ENCODE measurements at places on chromosomes 7 and 10.
A peak's percentile ranks its signal among the peaks of the same experiment; 100 is the strongest.

DNA sequence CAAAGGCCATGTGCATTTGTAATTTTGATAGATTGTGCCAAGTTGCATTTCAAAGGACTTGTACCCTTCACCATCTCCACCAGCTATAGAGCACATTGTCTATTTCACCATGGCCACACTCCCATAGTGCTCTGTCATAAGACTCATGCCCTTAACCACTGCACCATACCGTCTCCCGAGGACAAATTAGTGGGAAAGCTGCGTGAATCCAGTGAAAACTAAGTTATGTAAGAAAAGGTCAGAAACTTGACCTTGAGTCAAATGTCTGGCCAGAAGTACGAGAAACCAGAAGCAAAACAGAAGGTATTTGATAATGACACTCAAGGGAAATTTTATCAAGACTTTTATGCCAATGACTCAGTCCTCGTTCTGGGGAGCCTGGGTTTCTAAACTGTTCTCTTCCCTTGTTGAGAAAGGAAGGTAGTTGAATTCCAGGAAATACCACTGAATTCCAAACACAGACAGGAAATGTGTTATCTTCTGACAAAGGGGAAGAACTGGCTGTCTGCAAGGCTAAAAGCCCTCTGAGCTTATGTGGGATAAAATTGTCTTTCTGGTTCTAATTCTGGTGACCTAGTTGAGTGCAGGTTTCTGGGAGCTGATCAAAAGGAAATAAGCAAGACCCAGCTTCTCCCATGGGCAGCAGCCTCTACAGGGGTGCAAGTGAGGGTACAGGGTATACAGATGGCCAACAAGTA, 49.7 kb downstream of the CDK1 start:
- DNase-seq = no peak

DNA sequence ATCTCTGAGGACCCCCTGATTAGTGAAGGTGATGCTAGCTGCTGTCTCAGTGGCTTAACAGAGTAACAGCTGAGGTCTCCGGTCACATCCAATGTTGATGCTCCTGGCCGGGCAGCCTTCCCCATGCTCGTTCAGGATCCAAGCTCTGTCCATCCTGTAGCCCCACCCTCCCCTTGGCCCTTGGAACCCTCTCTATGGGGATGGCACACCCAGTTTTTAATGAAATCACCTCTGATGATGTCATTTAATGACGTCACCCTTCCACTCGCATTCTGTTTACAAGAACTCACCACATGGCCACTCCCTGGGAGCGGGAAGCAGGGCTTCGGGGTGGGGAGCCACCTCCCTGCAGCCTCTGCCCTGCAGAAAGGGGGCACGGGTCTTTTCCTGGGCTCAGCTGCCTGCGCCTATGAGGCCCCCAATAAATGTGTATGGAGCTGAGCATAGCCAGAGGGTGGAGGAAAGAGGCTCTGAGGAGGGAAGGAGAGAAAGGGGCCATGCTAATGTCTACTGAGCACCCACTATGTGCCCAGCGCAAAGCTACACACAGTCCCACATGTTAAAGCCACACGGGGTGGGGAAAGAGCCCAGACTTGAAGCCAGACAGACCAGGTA, 95.5 kb downstream of the OAT start:
- no peak for DNase-seq

DNA sequence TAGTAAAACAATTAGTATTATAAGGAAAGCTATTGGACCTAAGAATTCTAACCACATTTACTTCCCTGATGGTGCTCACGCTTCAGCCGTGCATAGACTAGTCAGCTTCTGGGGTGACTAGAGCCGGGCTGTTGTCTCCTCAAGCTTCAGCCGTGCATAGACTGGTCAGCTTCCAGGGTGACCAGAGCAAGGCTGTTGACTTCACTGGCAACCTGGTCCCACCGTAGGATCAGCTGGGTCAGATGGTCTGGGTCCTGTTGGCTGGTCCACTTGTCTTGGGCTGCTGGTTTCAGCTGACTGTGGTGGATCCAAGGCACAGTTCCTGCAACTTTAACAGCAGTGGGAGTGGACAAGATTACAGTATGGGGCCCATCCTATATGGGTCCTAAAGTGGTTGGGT, 99.4 kb downstream of the TRIM24 start:
- DNase-seq = no peak

- DNase-seq = no peak
Measured at GRCh38 chr10:79073784-79074432, 5.1 kb downstream of the ZMIZ1 start.

DNA sequence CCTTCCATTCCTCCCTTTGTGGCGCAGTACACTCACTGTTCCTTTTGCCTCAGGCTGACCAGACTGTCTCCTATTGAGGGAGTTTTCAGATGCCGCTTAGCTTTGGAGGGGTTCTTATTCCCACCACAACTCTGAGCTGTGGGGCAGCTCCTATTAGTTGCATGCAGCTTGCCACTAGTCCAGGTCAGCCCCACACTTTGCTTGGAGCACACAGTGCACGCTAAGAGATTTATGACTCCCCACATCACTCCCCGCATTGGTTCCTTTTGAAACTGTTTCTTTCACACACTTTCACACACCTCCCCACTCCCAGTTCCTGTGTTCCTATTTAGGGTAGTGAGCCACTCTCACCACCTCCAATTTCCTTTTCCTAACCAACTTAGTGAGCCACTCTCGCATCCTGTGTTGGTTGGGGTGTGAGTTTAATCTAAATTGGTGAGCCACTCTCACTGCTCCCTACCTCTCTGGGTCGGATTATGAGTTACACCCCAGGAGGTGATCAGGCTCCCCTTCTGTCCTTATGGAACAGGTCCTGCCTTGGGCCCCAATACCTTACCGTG, 10.4 kb upstream of the ZNF485 start:
- no peak for DNase-seq

- no peak for DNase-seq
Measured at GRCh38 chr10:77631241-77631640, 6.4 kb downstream of the KCNMA1 start.

DNA sequence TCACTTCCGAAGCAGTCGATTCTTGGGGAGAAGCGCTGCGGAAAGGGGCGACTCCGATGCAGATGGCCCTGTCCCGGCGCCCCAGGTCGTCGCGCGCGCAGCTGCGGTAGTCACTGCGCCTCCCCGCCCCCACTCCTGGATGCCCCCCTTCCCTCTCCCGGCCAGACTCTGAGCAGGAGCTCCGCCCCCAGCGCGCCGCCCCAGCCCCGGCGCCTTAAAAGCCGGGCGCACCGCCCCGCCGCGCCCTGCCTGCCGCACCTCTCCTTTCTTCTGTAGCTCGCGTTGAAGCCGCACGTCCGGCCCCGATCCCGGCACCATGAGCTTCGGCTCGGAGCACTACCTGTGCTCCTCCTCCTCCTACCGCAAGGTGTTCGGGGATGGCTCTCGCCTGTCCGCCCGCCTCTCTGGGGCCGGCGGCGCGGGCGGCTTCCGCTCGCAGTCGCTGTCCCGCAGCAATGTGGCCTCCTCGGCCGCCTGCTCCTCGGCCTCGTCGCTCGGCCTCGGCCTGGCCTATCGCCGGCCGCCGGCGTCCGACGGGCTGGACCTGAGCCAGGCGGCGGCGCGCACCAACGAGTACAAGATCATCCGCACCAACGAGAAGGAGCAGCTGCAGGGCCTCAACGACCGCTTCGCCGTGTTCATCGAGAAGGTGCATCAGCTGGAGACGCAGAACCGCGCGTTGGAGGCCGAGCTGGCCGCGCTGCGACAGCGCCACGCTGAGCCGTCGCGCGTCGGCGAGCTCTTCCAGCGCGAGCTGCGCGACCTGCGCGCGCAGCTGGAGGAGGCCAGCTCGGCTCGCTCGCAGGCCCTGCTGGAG, at the start of gene INA:
Gene INA, plus strand, starts transcription at position 243 of the 817 bp plus-strand sequence. Its CDS starts 74 bp downstream, at position 317.
- DNase-seq = peak; percentile 1

GRCh38 chr10:48377751-48378530, 71.5 kb downstream of the MAPK8 start:
- no peak for DNase-seq

- DNase-seq = peak; percentile 36
Measured at GRCh38 chr10:79242620-79243152, 104.6 kb upstream of the PPIF start.

GRCh38 chr10:58754469-58755339, 242.0 kb downstream of the BICC1 start:
- DNase-seq = no peak

DNA sequence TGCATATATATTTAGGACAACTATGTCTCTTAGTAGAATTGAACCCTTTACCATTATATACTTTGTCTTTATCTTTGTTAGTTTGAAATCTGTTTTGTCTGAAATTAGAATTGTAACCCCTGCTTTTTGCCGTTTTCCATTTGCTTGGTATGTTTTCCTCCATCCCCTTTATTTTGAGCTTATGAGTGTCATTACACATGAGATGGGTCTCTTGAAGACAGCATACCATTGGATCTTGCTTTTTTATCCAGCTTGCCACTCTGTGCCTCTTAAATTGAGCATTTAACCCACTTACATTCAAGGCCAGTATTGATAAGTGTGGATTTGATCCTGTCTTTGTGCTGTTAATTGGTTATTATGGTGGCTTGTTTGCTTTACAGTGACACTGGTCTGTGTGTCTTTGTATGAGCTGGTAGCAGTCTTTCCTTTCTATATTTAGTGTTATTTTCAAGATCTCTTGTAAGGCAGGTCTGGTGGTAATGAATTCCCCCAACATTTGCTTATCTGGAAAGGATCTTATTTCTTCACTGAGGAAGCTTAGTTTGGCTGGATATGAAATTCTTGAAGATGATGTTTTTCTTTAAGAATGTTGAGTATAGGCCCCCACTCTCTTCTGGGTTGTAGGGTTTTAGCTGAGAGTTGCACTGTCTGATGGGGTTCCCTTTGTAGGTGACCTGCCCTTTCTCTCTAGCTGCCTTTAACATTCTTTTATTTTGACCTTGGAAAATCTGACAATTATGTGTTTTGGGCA, 149.5 kb downstream of the AHR start:
- no peak for DNase-seq

DNA sequence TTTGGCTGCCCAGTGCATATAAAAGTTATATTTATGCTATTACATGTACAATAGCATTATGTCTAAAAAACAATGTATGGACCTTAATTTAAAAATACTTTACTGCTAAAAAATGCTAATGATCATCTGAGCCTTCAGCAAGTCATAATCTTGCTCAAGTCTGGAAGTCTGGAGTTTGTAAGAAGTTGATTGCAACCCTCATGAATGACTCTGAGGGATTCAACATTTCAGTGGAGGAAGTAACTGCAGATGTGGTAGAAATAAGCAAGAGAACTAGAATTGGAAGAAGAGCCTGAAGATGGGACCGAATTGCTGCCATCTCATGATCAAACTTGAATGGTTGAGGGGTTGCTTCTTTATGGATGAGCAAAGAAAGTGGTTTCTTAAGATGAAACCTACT, 13.0 kb upstream of the ADAMTS14 start:
- no peak for DNase-seq

DNA sequence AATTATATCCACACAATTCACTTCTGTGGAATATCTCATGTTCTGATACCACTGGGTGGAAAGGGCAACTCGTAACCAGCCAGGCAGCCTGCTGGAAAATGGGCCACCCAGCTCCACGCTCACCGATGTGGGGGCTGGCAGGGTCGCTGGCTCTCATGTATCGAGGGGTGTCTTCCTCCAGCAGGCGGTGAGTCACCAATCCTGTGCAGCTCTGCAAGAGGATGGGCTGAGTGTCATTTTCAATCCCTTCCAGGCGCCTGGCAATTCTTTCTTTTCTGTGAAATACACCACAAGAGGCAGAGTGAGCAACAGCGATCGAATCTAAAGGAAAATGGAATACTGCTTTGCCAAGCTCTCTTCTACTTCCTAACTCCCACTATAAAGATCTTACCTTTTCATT, 80.1 kb downstream of the SVIL start:
- no peak for DNase-seq

- DNase-seq = no peak
Measured at GRCh38 chr10:58956926-58957325, 219.5 kb upstream of the PHYHIPL start.

DNA sequence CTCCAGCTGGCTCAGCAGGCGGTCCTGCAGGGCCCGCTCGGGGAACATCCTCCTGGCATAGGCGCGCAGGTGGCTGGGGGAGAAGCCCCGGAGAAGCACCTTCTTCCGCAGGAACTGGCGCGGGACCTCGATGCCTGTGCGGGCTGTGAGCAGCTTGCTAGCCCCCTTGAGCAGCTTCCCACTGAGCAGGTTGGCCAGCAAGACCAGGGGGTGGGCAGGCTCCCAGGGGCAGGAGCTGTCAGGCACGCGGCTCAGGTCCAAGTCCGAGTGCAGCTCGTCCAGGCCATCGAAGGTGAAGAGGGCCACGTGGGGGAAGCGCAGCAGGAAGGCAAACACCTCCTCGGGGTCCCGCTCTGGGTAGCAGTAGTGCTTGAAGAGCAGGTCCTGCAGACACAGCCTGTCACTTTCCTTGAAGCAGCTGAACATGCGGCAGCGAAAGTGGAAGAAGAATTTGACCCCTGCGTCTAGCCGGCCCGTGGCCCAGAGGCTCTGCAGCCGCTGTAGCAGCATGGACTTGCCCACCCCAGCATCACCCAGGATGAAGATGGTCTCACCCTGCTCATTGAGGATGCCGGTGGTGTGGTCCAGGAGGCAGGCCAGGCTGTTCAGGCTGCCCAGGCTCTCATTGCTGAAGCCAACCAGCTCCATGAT, 26.2 kb downstream of the NOD1 start:
- DNase-seq = no peak

GRCh38 chr7:151304856-151305255, 36.8 kb upstream of the NUB1 start:
- no peak for DNase-seq

GRCh38 chr7:23450518-23450917, 19.8 kb downstream of the IGF2BP3 start:
- no peak for DNase-seq

- no peak for DNase-seq
Measured at GRCh38 chr10:114565066-114565465, 93.0 kb downstream of the ABLIM1 start.

- DNase-seq = peak; percentile 48
Measured at GRCh38 chr7:44145479-44145968, 4.4 kb upstream of the MYL7 start.

- no peak for DNase-seq
Measured at GRCh38 chr7:68613897-68614296, 984.4 kb upstream of the AUTS2 start.

All from activated CD4-positive, alpha-beta T cell treated with anti-CD3 and anti-CD28 coated beads, Interleukin-2, amount 50 U/mL, for 1 hour (primary cell).